NCI-H1436 (cell line): ENCODE measurements at places on chromosomes 12 and 14.

- DNase-seq: no peak
Observed at GRCh38 chr12:86838711-86839110, 582.5 kb upstream of the MGAT4C start.

DNA sequence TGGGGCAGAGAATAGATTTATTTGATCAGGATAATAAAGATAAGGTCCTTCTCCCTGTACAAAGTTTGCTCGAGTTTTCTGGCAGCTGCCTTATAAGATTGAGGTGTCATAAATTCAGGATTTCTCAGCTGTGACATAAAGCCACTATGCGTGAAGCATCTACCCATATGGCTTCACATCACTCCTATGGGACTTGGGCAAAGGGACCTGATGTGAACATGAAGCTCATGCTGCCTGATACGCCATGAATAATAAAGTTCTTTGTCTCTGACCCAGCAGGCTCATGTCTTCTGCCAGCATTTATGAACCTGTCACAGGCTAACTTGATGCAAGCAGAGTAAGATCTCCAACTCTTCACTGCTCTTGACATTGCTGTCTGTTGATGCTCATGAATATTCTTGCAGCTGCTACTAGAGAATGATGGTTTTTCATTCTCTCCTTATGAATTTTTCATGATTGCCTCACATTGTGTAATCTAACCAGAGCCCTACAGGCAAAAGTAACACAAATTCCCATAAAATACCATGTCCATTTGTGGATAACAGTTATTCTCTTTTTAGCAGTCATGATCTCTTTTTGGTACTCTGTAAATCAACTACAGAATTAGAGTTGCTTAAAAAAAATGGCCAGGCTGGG lies 49.0 kb upstream of the CPNE8 start:
- DNase-seq: no peak

- no peak for DNase-seq
Observed at GRCh38 chr12:31507966-31508365, 83.0 kb downstream of the DENND5B start.

DNA sequence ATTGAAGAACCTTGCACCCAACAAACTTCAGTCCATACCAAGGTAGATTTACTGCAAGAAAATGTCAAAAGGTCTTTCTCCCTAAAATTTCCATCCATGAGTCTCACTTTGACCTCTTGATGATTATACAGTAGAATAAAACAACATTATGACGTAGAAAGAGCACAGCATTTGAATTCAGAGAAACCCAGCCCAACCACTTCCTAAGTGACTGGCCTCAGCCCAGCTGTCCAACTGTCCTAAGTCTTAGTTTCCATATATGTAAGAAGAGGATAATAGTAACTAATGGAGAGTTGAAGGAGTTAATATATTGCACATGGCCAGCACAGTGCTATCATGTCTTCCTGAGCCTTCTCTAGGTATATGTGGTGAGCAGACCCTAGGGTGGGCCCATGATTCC lies 41.0 kb upstream of the NELL2 start:
- no peak for DNase-seq

DNA sequence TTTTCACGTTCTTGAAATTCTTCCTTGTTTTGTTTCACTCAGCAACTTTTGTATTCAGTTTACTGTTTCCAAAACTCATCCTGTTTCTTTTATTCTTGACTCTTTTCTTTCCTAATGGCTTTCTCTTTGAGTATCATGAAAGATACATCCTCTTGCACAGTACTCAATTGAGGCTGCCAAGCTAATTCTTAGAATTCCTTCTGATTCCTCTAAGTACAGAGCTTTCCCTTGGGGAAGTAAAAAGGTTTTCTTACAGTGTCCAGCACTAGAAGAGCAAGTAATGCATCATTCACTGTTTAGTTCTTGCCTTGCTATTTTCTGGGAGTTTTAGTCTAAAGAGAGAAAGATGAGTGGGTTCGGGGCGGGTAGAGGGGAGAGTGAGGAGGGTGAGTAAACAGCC lies 154.1 kb downstream of the NEDD1 start:
- no peak for DNase-seq

GRCh38 chr14:76710056-76711010 lies 50.9 kb upstream of the VASH1 start:
- peak; percentile 43 for DNase-seq

DNA sequence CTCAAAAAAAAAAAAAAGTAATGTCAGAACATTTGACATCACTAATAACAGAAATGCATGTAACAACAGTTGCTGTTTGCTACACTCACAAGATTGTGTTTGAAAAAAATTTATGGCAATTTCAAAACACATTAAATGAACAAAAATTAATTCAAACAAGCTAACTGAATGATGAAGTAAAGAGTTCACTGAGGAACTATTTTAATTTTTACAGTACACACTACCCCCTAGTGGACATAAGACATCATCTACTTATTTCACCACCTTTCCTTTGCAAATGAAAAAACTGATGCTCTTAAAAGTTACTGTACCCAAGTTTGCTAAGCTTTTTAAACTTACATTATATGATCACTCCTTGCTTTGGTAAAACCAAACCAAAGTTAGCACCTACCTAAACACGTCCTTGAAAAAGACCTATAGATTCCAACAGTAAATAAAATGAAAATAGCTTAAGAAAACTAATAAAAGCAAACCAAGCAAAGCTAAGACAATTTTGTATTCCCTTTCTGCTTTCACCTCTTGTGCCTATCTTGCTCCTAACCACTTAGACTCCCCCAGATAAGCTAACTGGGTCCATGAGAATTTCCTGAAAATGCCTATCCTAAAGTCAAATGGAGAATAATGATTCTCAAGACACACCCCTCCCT lies 22.2 kb downstream of the UBE2N start:
- peak; percentile 6 for DNase-seq

GRCh38 chr12:76307083-76307482 lies 41.1 kb downstream of the BBS10 start:
- DNase-seq: no peak

DNA sequence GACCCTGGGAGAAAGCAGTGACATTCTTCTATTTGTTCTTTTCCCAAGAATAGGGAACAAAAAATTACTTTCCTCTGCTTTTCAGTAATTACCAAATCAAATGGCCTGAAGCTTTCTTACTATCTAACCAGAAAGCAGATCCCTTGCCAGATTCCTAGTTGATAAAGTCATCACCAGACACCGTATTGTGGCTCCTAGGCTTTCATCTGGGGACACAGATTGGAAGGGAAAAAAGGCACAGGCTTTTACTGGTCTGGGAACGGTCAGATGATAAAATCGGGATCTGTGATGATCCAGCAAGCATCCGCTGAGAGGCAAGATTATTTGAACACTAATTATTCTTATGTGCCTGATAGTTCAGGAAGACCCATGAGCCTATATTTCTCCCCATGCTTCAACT lies 79.1 kb upstream of the BCL2L14 start:
- no peak for DNase-seq

GRCh38 chr12:67980391-67980790 lies 8.9 kb upstream of the IFNG-AS1 start:
- no peak for DNase-seq

DNA sequence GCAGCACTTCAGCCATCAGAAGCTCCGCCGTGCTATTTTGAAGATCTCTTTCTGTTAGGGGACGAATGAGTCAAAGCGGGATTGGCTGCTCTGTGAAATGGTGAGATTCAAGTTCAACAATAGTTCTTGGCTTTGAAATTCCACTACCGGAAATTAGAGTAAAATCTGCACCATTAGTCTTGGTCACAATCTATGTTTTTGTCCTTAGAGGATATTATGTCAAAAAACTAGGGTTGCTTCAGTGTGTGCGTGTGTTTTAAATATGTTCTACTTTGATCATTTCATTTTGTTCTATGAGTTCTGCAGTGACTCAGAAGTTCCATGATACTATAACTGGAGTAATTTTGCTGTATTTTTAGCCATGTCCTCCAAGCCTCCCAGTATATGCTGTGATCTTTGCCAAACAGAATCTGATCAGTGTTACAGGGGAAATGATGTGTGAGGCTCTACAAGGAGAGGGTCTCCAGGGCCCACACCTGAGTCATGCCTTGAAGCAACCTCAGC lies 22.6 kb downstream of the GPHB5 start:
- no peak for DNase-seq

DNA sequence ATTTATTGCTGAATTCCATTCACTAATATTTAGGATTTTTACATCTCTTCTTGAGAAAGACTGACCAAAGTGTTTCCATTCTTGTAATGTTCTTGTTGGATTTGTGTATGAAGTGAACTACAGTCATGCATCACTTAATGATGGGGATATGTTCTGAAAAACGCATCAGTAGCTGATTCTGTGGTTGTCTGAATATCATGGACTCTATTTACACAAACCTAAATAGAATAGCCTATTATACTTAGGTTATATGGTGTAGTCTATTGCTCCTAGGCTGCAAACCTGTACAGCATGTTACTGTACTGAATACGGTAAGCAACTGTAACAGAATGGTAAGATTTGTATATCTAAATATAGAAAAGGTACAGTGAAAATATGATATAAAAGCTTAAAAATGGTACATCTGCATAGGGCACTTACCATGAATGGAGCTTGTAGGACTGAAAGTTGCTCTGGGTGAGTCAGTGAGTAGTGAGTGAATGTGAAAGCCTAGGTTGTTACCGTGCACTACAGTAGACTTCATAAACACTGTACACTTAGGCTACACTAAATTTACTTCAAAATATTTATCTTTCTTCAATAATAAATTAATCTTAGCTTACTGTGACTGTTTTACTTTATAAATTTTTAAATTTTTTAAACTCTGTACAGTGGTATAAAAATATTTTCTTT lies 27.6 kb upstream of the P2RX4 start:
- DNase-seq: no peak

DNA sequence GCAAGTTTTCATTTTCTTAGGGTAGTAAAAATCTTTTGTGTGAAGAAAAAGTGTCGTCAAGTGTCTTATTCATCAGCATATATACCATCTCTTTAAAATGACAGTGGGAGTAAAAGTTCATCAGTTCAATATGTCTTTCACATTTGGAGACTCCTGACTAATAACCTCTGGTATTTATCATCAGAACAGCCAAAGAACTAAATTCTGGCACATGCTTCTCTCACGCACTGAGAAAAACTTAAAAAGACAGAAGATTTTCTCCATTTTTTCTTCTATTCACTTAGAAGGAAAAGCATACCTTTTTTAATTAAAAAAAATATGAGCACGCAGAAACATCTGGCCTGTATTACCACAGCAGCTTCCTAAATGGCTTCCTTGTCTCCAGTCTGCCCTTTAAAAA lies 265.7 kb downstream of the AKAP6 start:
- DNase-seq: no peak

GRCh38 chr12:3200032-3200617 lies 122.9 kb downstream of the TSPAN9 start:
- no peak for DNase-seq

DNA sequence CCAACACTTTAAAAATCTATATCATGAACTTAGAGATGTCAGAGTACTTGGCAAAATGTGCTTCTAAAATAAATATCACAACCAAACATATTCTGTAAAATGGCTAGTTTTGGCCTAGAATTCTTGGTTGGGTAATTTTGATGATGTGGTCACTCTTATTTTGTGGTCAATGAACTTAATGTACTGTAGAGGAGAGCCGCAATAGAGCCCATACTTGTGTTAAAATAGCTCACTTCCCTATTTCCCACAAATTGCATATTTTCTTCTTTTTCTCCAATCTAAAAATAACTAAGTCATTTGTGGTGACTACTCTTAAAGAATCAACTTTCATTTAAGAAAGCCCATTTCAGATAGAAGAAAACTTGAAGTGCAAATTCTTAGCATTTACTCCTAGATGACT lies 619.4 kb downstream of the CCER1 start:
- DNase-seq: no peak

DNA sequence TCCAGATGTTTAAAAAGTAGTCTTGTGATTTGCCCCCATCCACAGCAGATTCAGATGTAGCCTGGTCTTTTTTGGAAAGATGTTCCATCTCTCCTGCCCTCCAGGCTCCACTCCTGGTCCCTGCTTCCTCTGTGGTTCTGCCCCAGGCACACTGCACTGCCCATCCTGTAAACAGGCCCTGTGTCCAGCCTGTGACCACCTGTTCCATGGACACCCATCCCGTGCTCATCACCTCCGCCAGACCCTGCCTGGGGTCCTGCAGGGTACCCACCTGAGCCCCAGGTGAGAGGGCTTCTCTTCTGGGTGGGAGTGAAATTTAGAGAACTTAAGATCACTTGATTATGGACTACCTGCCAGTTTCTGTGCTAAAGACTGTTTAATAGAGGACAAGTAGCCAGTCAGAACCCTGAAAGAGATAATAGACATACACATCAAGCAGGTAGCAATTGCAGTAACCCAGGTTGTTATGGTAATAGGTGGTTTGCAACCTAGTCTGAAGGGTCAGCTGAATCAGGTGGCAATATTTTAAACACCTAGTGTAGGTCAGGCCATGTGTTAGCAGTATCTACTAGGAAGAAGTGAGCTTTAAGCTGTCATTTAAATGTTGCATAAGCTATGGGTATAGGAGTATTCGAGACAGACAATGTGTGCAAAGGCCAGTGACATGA lies 2.1 kb downstream of the RNF31 start:
- no peak for DNase-seq

DNA sequence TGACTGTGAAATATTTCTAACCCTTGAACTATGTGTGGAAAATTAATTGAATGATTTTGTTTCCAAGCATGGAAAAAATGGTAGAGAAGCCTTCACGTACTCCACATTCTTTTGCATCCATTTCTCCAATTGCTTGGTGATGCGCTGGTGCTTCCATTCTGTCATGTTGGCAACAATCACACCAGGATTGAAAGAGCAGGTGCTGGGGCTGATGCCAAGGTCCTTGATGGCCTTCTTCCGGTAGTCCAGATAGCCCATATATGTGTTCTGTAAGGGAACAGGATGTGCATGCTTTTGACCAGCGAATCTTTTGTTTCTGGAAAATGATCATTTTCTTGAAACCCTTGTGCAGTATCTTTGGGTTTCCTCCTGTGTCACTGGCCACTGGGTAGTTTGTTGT lies 28.6 kb downstream of the TDG start:
- DNase-seq: no peak

- DNase-seq: no peak
Observed at GRCh38 chr12:17352164-17352563, 737.8 kb downstream of the RERGL start.

- DNase-seq: no peak
Observed at GRCh38 chr12:66235626-66236281, 46.7 kb downstream of the IRAK3 start.

DNA sequence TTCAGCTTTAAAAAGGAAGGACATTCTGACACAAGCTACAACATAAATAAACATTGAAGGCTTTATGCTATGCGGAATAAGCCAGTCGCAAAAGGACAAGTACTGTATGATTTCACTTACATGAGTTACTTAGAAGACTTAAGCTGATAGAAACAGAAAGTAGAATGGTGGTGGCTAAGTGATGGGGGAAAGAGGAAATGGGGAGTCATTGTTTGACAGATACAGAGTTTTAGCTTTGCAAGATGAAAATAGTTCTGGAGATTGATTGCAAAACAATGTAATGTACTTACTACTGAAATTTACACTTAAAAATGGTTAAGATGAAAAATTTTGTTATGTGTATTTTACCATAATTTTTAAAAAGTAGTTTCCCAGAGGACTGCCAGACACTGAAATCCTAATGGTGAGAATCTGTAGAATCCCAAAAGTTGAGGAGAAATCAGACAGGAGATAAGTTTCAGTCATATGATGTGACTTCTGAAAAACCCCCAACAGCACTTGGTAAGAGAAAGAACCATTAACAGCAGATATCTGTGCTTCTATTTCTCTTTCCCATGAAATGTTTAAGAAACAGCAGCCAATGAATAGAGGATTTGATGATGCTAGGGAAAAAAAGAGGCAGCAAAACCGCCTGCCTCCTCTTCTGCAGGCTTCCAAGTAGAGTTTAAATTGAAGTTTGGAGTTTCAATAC lies 16.6 kb upstream of the CLEC2A start:
- DNase-seq: no peak

- no peak for DNase-seq
Observed at GRCh38 chr14:80344208-80344607, 132.9 kb upstream of the DIO2 start.
